ENCODE measurements at places on chromosomes 5 and 9. TPM values are rescaled to one million over a fixed set of nuclear protein-coding genes. Genes with fewer than 3 reads are reported as not detected.

The WNT8A gene
- not detected for total RNA-seq

The PCDHA9 gene
- total RNA-seq: 0.44 TPM

The C5orf46 gene
- total RNA-seq: not detected

The SLC1A3 gene
- total RNA-seq: 72.3 TPM

The TRIM36 gene
- 12.7 TPM for total RNA-seq

The ADAMTS13 gene
- total RNA-seq: 1.7 TPM

The ALAD gene
- 43.3 TPM for total RNA-seq

The C5orf58 gene
- not detected for total RNA-seq

The NLN gene
- total RNA-seq: 21.6 TPM

The HMMR gene
- 1.0 TPM for total RNA-seq

The RPP25L gene
- 45.6 TPM for total RNA-seq

- DNase-seq: peak; percentile 70
These were observed 76.3 kb downstream of the MUSK start for GRCh38 chr9:110744715-110745384.

DNA sequence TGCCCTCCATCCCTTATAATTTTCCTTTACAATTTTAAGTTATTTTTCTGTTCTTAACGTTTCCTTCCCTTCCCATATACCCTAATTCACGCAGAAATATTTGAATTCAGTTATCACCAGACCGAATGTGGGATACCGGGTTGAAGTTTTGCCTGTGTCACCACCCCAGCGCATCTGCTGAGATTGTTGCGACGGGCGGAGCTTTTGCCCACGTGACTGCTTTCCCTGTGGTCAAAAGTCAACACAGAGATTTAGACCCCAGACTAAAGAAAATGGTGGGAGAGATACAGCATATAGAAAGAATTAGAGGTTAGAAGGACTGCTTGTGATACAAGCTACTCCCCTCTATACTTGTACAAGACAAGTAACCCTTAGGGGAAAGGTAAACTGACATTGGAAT lies 326.4 kb upstream of the CTNND2 start:
- DNase-seq: no peak

GRCh38 chr9:70479880-70480291 lies 65.4 kb upstream of the KLF9 start:
- no peak for DNase-seq

GRCh38 chr5:68331192-68332079 lies 115.9 kb downstream of the PIK3R1 start:
- DNase-seq: no peak

DNA sequence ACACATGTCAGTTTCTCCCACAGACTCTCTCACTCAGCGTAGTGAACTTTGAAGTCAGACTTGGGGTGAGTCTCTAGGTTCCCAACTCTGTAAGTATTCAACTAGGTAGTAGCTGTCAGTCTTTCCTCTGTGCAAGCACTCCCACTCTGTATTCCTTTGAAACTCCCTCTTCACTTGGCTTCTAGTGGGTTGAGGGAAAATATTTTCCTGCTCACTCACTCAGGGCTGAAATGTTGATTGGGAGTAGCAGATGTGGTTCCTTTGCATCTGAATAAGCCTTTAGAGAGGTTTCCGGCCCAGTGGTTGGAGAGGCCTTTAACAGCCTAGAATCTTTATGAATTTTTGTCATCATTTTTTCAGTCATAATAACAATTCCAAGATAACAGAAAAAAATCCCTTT lies 18.1 kb upstream of the ARRDC3 start:
- no peak for DNase-seq

DNA sequence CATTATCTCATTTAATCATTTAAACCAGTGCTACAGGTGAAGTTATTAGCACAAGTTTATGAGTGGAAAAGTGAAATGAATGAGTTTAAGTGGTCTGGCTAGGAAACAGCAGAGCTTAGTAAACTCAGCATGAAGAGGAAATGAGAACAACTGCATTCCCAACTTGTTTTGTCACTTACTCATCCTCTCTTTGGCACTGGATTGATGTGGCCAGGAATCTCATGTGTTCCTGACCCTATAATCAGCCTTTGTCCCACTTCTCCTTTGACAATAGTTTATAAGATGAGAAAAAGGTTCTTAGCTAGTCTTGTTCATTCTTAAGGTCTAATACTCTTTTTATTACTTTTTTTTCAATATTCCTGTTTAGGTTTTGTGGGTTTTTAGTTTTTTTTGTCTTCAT lies 559.2 kb upstream of the TLE4 start:
- no peak for DNase-seq

GRCh38 chr5:86977190-86977589 lies 290.5 kb upstream of the RASA1 start:
- no peak for DNase-seq

DNA sequence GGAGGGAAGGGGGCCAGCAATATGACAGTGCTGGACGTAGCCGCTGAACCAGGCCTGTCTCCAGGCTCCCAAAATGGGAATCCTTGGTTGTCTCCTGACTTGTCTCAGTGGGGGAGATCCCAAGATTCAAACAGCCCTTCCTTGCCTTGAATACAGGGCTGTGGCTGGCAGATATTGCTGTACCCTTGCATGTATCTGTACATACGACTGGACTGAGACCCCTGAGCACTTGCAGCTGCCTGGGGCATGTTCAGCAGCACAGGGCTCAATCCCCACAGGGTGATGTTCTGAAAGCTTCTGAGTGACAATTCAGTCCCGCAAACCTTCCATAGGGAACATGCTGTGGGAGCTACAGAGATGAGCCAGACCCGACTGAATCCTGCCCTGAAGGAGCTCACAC lies 13.3 kb downstream of the OR13J1 start:
- DNase-seq: no peak

GRCh38 chr5:169178754-169179153 lies 122.2 kb downstream of the SLIT3 start:
- DNase-seq: no peak

GRCh38 chr9:77028478-77028877 lies 9.0 kb downstream of the FOXB2 start:
- no peak for DNase-seq

GRCh38 chr9:4760122-4760521 lies 19.1 kb upstream of the AK3 start:
- DNase-seq: no peak

DNA sequence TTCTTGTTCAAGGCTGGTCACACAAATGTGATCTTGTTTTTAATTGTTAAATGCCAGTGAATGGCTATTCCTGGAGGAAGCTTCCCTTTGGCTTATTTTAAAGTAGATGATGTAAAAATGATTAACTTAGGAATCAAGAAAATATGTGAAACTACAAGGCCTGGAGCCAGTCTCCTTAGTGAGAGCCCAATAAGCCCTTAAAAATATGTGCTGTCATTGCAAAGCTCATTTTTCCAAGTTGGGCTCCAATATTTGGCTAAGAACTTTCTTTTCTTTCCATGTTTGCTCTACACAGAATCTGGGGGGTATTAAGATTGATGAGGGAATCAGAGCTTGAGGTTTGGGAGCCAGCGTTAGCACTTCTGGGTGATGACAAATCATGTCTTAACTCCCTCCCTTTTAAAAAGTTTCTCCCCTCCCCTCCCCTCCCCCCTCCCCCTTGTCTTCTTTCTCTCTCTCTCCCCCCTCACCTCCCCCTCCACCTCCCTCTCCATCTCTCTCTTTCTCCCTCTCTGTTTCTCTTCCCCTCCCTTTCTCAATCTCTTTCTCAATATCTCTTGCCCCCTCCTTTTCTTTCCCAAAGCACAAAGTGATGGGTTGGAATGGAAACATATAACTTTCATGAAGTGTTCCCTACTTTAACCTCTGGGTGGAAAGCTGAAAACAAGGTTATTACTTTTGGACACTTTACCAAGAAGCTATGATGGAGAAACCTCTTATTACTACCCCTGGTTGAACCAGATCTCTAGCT lies 86.0 kb downstream of the FBXL7 start:
- no peak for DNase-seq

GRCh38 chr5:127870914-127871313 lies 167.7 kb downstream of the CCDC192 start:
- DNase-seq: peak; percentile 59

DNA sequence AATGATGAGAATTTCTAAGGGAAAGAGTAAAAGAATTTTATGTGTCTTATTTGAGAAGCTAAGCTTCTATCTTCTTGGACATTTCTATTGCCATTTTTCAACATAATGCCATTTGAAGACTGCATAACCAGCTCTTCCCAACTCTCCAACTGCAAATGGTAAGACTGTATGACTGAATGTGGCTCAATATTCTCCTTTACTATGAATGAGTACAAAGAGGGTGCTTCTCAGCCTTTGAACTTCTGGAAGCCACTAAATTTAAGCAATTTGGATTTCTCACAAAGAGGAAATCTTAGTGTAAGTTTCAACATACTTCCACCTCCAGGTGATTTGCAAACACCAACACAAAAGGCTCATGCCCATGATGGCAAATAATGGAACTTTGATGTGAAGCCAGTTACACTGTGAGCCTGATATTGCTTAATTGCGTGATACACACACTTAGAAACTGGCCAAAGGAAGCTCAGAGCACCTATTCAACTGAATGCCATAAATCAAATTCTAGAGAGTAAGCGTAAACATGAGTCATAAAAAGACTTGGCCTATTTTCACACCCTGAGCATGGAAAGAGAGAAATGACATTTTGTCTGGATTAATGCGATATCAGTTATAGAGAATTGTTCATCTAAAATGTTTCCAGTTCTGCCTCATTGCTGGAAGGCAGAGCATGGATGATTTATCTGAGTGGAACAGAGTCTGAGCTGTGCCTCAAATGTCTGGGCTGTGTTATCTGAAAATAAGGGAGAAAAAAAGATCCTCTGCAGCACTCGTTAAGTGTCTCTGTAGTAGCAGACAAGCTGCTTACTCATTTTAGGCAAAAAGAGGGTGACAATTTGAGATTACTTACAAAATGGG lies 145.3 kb downstream of the PLK2 start:
- DNase-seq: no peak

GRCh38 chr9:129160712-129161533 lies 17.1 kb downstream of the IER5L start:
- no peak for DNase-seq

DNA sequence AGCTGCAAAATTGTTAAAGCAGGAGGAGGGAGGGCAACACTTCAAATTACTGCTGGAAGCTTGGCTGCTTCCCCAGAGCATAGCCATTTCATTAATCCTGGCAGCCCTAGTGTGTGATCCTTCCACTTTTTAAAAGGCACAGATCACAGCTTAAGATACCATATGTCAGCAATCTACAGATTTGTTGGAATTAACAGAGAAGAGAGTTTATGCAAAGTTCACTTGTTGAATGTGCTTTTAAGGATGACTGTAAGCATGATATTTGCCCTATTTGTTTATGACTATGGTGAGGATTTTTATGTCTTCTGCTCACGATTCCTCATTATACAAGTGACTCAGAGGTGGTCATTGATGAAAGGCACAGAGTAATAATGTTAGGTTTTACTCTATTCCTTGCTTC lies 156.0 kb upstream of the CDKN2B start:
- no peak for DNase-seq

GRCh38 chr5:148687427-148687826 lies 33.1 kb upstream of the HTR4 start:
- no peak for DNase-seq

DNA sequence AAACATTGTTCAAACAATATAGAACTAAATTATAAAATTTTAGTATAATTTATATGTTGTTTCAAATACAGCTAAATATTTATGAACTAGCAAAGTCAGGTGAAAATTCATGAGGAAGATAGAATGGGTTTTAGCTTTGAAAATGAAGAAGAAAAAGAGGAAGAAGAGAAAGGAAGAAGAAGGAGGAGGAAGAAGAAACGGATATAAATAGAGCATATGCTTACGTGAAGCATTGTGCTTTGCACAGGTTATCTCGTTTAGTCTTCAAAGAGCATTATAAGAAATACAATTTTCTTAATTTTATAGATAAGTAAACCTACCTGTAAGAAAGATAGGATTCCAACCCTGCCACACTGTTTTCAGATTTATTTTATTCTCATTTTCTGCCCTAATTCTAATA lies 620.6 kb upstream of the DAB2 start:
- no peak for DNase-seq

- DNase-seq: no peak
These were observed 97.4 kb downstream of the HINT1 start for GRCh38 chr5:131067636-131068035.

DNA sequence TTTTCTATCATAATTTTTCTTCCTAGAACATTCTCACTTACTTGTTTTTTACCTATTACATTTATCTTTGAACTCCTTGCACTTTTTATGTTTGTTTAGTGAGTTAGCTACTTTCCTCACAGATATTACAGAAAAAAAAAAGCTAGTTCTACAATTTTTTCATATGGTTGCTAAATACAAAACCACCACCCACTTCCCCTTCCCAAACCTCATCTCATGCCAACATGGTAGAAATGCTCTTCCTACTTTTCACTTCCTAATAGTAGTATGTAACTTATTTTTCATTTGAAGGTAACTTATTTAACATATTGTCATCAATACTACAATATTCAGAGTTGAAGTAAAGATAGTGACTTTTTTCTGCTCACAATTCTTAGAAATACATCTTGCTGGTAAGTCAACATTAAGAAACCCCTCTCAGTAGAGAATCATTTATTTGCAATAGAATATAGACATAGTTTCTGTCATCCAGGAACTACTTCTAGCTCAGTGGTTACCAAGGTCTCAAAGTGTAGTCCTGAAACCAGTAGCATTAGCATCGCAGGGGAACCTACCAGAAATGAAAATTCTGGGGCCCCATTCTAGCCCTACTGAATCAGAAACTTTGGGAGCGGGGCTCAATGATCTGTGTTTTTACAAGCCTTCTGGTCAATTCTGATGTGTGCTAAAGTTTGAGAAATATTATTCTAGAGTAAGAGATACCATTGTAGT lies 1124.6 kb downstream of the DTWD2 start:
- no peak for DNase-seq

GRCh38 chr9:130417602-130418001 lies 27.2 kb upstream of the ASS1 start:
- no peak for DNase-seq

- DNase-seq: no peak
These were observed 339.9 kb downstream of the ARL15 start for GRCh38 chr5:53970475-53970874.

- no peak for DNase-seq
These were observed 234.4 kb upstream of the MPDZ start for GRCh38 chr9:13513716-13514444.

- DNase-seq: peak; percentile 20
These were observed 53.7 kb downstream of the RGMB start for GRCh38 chr5:98827161-98827560.

GRCh38 chr5:145362266-145362665 lies 472.9 kb downstream of the PRELID2 start:
- no peak for DNase-seq

DNA sequence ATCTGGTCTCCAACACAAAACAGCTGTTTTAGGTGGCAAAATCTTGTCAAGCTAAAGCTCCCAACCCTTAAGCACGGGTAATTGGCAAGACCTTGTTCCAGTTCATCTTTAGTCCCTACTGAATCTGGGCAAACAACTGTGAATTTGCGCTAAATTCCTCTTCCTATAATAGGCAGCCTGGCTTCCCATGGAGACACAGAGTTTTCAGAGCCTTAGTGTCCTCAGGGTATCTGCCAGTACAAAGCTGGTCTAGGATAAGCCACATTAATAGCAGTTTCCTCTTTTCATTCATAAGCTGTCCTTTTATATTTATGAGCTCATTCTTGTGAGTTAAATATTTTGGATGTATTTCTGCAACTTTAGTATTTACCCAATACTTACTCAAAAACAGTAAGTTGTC lies 59.5 kb downstream of the FGF10 start:
- DNase-seq: no peak
